ENCODE measurements at places on chromosomes 3 and 15.

DNA sequence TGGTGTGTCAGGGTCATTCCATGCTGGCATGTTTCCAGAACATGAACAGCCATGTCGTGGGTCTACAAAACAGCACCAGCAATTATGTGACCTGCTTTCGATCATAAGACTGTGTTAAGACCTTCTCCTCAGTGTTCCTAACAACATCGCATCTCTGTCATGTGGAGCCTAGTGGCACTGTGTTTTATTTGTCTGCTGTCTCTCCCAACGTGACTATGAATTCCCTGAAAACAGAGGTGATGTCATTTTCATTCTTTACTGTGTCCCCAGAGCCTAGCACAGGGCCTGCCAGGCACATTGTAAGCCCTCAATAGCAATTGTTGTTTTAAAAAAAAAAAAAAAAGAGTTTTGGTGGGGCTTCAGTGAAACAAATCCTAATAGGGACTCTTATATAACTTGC is 94.2 kb upstream of the IL12A start:
- no peak for DNase-seq

GRCh38 chr3:32886911-32887310 is 64.5 kb upstream of the CCR4 start:
- DNase-seq, result no peak

GRCh38 chr3:114364806-114365654 is 71.2 kb downstream of the TIGIT start:
- DNase-seq, result no peak

GRCh38 chr3:83928903-83929302 is 1029.9 kb upstream of the CADM2 start:
- no peak for DNase-seq

DNA sequence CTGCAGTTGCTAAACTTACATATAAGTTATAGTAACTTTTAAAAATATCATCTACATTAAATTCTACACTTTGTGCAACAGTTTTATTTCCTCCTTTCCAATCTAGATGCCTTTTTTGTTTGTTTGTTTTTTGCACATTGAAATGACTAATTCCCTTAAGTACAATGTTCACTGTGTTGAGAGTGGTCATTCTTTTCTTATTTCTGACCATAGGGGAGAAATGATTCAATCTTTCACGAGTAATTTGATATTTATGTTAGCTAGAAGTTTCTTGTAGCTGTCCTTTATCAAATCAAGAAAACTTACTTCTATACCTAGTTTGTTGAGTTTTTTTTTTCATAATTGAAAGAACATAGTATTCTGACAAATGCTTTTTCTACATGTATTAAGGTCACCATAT is 85.0 kb upstream of the CBLB start:
- DNase-seq, result no peak

DNA sequence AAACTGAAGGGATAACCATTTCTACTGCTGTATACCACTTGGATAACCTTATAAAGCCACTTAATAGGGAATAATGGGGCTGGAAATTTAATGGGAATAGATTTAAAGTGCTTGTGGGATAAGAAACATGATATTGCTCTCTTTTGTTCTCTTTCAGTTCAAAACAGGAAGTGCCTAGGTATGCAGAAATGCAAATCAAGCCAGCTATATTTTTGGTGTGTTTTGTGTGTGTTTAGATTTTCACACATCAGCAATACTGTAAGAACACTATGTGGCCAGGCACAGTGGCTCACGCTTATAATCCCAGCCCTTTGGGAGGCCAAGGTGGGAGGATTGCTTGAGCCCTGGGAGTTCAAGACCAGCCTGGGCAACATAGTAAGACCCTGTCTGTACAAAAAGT is 442.3 kb upstream of the TPRG1 start:
- no peak for DNase-seq

GRCh38 chr3:57157545-57157944 is 7.6 kb downstream of the IL17RD start:
- DNase-seq, result no peak

- DNase-seq, result no peak
These were observed 205.8 kb upstream of the EOMES start for GRCh38 chr3:27927882-27928281.

- DNase-seq, result no peak
These were observed 189.2 kb downstream of the CADM2 start for GRCh38 chr3:85148036-85148435.

GRCh38 chr3:72475258-72476138 is 372.7 kb downstream of the SHQ1 start:
- no peak for DNase-seq

DNA sequence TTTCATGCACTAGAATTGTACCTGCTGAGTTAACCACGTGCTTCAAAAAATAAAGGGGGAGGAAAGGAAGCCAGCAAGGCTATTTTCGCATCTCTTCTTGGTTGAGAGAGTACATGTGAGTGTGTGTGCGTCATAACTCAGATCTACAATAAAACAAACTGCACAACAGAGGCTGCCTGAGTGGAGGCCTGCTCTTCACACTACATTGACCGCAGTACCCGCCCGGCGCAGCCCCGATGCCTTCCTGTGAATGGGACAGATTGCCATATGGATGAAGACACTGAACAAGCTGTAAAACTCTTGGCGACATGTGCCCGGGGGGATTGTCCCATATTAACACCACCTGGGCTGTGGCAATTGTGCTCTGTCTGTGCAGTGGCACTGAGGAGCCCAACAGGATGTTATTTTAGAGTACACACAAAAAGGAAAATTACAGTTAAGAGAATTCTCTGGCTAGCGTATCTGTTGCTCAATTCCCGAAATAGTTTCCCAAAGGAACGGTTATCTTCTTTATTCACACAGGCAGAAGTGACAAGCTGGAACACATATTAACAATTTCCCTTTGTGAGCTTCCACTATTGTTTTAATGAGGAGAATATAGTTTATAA is 551.5 kb downstream of the FOXP1 start:
- no peak for DNase-seq

GRCh38 chr3:188870431-188870830 is 301.3 kb upstream of the TPRG1 start:
- DNase-seq, result no peak

GRCh38 chr3:122615303-122615702 is 37.9 kb downstream of the PARP15 start:
- no peak for DNase-seq

DNA sequence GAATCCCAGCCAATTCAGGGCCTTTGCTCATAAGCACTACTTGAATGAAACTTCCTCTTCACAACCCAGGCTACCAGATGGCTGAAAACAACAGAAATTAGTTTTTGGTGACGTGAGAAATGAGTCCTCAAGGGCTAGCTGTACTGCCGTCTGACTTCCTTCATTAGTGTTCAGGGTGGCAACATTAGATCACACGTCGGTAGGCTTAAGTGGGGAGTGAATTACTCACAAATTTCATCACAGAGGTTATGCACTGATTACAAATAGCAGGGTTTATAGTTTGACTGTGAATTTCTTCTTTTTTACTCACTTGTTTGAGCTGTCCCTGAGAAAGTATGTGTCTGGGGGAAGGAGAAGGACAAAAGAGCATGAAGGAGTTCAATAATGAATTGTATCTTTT is 397.2 kb downstream of the GAP43 start:
- DNase-seq, result no peak

DNA sequence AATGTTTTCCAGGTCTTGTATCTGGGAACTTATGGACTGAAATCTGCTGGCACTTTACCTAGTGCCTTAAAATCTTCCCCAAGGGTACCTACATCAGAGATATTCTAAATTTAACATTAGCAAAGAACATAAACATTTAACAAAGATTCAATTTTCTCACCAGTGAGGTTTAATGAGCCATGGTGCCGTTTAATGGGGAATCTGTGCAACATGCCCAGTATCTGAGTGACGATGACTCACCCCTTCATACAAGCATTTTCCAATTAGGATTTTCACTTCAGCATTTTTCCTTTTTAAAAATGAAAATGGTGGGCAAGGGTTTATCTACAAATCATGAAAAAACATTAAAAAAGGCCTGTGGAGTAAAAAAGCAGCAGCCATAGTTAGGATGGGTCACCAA is 189.4 kb downstream of the SLC9A9 start:
- DNase-seq, result no peak

DNA sequence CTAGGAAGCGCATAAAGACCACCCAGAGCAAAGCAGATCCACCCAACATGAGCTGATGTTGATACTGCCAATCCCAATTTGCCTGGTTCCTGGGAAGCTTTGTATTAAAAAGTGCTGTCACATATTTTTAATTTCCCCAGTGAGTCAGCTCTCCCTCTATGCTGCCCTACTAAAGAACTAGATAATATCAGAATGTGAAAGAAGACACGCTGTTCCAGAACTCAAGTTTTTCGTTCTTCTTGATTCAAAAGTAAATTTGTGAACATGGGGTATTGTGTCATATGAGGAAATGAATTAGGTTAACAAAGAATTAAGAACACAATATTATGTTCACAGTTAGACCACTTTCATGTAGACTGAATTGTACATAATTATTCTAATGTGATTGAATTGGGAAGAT is 734.2 kb upstream of the ALCAM start:
- DNase-seq, result no peak

- peak; percentile 57 for DNase-seq
These were observed 53.4 kb downstream of the FEM1B start for GRCh38 chr15:68330901-68331300.

- DNase-seq, result no peak
These were observed 1.8 kb upstream of the AP2M1 start for GRCh38 chr3:184172681-184173373.
